ENCODE measurements at places on chromosomes 13 and 19. TPM values are rescaled to one million over a fixed set of nuclear protein-coding genes. Genes with fewer than 3 reads are reported as not detected.

DNA sequence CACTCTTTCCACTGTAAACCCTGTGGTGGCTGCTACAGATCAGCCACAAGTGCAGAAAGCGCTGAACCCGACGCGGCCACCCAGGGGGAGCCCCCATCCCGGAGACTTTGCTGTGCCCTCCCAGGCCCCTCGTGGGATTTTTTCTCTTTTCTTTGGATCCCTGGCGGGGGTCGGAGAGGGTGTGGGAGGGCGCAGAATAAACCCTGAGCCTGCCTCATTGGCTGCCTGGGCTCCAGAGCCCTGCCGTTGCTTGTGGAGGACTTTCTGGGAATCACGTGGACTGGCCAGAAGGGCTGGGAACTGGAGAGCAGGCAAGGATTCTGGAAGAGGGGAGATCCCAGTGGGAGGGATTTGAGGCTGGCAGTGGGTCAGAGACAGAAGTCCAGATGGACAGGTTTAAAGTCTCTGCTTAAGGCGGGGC, 24.9 kb downstream of the GADD45B start:
- DNase-seq: no peak
- H3K36me3 ChIP-seq: no peaks in the 10 kb centered on the region
- H3K4me3 ChIP-seq: no peak overlapping the region

FAM216B gene
- total RNA-seq: 0.05 TPM

GRCh38 chr13:24269821-24270220, 39.6 kb upstream of the C1QTNF9 start:
- H3K4me1 ChIP-seq: no peaks in the 10 kb centered on the region
- H3K27me3 ChIP-seq: no peaks in the 10 kb centered on the region
- no peak overlapping the region for H3K4me3 ChIP-seq
- no peaks in the 10 kb centered on the region for H3K36me3 ChIP-seq

GRCh38 chr13:36905944-36906343, 14.1 kb downstream of the SMAD9 start:
- no peak overlapping the region for H3K27ac ChIP-seq
- H3K36me3 ChIP-seq: no peaks in the 10 kb centered on the region
- no peak for DNase-seq
- H3K4me3 ChIP-seq: no peak overlapping the region

- no peaks in the 10 kb centered on the region for H3K27me3 ChIP-seq
- H3K36me3 ChIP-seq: no peaks in the 10 kb centered on the region
- H3K4me1 ChIP-seq: no peaks in the 10 kb centered on the region
- no peak overlapping the region for H3K4me3 ChIP-seq
- DNase-seq: no peak
These were observed 837.0 kb downstream of the SLITRK6 start for GRCh38 chr13:84962141-84962750.

DNA sequence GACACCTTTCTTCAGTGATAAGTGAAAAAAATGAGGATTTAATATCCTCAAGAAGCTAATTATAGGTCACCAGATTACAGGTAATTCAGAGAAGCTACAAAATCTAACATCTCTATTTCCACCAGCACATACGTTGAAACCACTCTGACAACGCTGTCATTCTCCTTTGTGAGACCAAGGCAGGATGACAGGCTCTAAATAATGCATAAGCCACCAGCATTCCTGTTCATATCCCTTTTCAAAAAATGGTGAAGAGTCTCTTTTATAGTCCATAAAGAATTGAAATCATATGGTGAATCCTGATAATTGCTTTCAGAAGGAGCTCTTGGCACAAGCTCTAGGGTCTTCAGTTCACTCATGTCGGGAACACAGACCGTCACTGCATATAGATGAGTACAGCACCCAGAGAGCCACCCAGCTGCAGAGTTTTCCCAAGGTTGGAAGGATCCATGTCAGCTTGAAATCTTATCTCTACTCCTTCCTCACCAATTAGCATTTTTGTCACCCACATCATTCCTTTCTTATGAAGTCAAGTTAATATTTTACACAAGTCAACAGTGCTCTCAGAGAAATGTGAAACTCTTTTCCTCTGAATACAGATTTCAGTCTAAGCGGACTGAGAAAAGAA, 431.4 kb downstream of the TBC1D4 start:
- H3K27me3 ChIP-seq: no peaks in the 10 kb centered on the region
- no peak overlapping the region for H3K27ac ChIP-seq
- no peaks in the 10 kb centered on the region for H3K4me1 ChIP-seq
- H3K4me3 ChIP-seq: no peak overlapping the region
- no peaks in the 10 kb centered on the region for H3K36me3 ChIP-seq

PDX1 gene
- 3.4 TPM for total RNA-seq

GRCh38 chr19:53308339-53308811, 25.2 kb upstream of the ZNF845 start:
- H3K27me3 ChIP-seq: 0 out of 2 replicates have a peak, but pooled peaks cover 3% of the 10 kb centered on the region
- peaks cover 4% of the 10 kb centered on the region for H3K4me1 ChIP-seq
- DNase-seq: no peak
- H3K27ac ChIP-seq: no peak overlapping the region

KBTBD7 gene
- total RNA-seq: 5.5 TPM

DNA sequence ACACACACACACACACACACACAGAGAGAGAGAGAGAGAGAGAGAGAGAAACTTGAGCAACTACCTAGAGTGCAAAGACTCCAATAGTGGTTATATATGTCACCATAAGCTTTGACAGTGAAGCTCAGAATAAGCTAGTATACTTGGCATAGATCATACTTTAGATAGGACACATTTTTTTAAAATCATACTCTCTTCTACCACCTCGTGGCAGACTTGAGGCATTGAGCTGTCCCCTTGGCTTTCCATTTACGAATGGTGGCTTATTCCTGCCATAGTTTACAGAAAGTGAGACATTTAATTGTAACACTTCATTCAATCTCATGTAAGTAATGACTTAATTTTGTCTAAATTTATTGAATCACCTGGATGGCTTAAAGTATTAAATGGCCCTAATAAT, 108.2 kb downstream of the EDNRB start:
- DNase-seq: no peak
- H3K36me3 ChIP-seq: no peaks in the 10 kb centered on the region
- H3K4me3 ChIP-seq: no peak overlapping the region
- no peaks in the 10 kb centered on the region for H3K4me1 ChIP-seq
- no peaks in the 10 kb centered on the region for H3K27me3 ChIP-seq

GRCh38 chr19:52226652-52227051, 36.8 kb downstream of the PPP2R1A start:
- DNase-seq: no peak
- no peak overlapping the region for H3K27ac ChIP-seq
- H3K4me1 ChIP-seq: no peaks in the 10 kb centered on the region
- H3K36me3 ChIP-seq: peaks cover 3% of the 10 kb centered on the region

GRCh38 chr19:44744871-44745332, 3.6 kb upstream of the BCL3 start:
- peak overlapping the region; percentile 92 for H3K27ac ChIP-seq
- no peak overlapping the region for H3K4me3 ChIP-seq
- H3K4me1 ChIP-seq: peaks cover 45% of the 10 kb centered on the region
- no peaks in the 10 kb centered on the region for H3K27me3 ChIP-seq

- H3K27ac ChIP-seq: no peak overlapping the region
- H3K36me3 ChIP-seq: no peaks in the 10 kb centered on the region
- H3K4me1 ChIP-seq: no peaks in the 10 kb centered on the region
These were observed 338.6 kb downstream of the FGF9 start for GRCh38 chr13:22009500-22009899.

MEDAG gene
- 0.67 TPM for total RNA-seq

GRCh38 chr19:31513841-31514240, 164.6 kb upstream of the TSHZ3 start:
- no peak overlapping the region for H3K4me3 ChIP-seq
- no peaks in the 10 kb centered on the region for H3K4me1 ChIP-seq
- no peaks in the 10 kb centered on the region for H3K36me3 ChIP-seq
- no peak for DNase-seq
- no peak overlapping the region for H3K27ac ChIP-seq

RFXANK gene
- 92.3 TPM for total RNA-seq

DNA sequence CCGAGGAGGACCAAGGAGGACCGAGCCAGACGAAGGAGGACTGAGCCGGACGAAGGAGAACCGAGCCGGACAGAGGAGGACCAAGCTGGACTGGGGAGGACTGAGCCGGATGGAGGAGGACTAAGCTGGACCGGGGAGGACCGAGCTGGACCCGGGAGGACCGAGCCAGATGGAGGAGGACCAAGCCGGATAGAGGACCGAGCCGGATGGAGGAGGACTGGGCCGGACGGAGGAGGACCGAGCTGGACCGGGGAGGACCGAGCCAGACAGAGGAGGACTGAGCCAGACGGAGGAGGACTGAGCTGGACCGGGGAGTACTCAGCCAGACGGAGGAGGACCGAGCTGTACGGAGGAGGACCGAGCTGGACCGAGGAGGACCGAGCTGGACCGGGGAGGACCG, 3.2 kb downstream of the PIP5K1C start:
- H3K27ac ChIP-seq: no peak overlapping the region
- H3K4me3 ChIP-seq: no peak overlapping the region
- H3K36me3 ChIP-seq: no peaks in the 10 kb centered on the region
- no peaks in the 10 kb centered on the region for H3K27me3 ChIP-seq
- DNase-seq: no peak

KCNC3 gene
- total RNA-seq: 10.8 TPM

DNA sequence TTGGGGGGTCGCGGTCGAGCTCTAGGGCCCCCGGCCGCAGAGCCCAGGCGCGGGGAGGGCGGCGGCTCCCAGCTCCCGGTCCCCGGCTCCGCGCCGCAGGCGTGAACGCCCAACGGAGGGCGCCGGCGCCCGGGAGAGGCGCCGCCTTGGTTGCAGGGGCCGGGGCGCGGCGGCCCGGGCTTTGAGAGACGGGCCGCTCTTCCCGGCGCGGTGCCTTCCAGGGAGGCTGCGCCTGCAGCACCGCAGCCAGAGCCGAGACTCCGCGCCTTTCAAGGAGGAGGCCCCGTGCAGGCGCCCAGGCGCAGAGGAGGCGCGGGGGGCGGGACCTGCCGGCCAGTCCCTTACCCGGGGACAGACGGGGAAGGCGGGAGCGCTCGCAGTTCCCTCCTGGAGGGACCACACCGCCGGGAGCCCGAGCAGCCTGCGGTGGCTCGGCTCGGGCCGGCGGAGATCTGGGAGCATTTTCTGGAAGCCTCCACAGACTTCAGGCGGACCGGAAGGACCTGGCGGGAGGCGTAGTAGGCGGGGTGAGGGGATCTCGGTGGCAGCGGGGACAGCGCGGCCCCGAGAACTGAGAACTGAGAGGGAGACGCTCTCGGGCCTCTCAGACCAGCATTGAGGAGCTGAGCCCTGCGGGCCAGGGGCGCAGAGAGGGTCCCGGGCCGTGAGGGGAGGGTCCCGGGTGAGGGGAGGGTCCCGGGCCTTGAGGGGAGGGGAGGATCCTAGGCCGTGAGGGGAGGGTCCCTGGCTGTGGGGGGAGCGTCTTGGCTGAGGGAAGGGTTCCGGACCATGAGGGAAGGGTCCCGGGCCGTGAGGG, 25.5 kb upstream of the MCF2L start:
- H3K27ac ChIP-seq: no peak overlapping the region
- no peaks in the 10 kb centered on the region for H3K4me1 ChIP-seq
- no peaks in the 10 kb centered on the region for H3K27me3 ChIP-seq
- H3K36me3 ChIP-seq: no peaks in the 10 kb centered on the region
- H3K4me3 ChIP-seq: peak overlapping the region; percentile 46

DNA sequence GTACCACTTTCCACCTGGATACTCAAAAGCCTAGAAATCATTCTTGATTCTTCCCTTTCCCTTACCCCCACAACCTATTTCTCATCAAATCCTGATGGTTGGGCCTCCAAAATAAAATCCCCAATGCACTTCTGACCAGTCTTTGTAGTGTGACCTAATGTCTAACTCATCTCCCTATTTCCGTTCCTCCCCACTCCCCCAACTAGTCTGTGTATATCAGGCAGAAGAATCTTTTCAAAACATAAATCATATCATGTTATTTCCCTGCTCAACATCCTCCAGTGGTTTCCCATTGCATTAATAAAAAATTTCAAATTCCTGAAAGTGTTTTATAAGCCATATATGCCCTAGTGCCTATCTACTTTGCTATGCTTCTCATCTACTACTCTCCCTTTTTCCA, 17.7 kb downstream of the CCDC122 start:
- no peaks in the 10 kb centered on the region for H3K27me3 ChIP-seq
- no peaks in the 10 kb centered on the region for H3K36me3 ChIP-seq
- no peak overlapping the region for H3K4me3 ChIP-seq
- no peak overlapping the region for H3K27ac ChIP-seq
- DNase-seq: no peak
- H3K4me1 ChIP-seq: no peaks in the 10 kb centered on the region

C19orf47 gene
- 29.0 TPM for total RNA-seq

CERS4 gene
- 11.6 TPM for total RNA-seq

DNA sequence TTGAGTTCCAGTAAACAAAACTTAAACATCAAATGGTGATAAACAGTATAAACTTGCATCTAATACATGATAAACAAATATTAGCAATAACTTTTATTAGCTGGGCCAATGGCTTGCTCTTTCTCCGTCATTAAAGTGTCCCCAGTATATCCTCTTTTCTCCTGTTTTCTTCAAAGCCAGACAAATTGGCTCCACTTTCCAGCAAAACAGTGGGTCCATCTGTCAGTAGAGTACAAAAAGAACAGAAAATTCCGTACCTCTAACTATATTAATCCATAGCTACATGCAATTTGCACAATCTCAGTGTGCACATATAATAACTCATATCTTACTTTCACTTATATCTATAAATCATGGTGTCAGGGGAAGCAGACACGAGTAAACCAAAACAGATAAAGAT, 678.0 kb upstream of the SPRY2 start:
- H3K4me1 ChIP-seq: no peaks in the 10 kb centered on the region
- H3K27me3 ChIP-seq: no peaks in the 10 kb centered on the region
- H3K4me3 ChIP-seq: no peak overlapping the region
- no peak overlapping the region for H3K27ac ChIP-seq
- H3K36me3 ChIP-seq: no peaks in the 10 kb centered on the region
- no peak for DNase-seq

- DNase-seq: no peak
- H3K4me1 ChIP-seq: no peaks in the 10 kb centered on the region
- no peaks in the 10 kb centered on the region for H3K27me3 ChIP-seq
- H3K4me3 ChIP-seq: no peak overlapping the region
These were observed 2.6 kb downstream of the ERICH4 start for GRCh38 chr19:41445575-41445974.

CEACAM3 gene
- total RNA-seq: not detected

DNA sequence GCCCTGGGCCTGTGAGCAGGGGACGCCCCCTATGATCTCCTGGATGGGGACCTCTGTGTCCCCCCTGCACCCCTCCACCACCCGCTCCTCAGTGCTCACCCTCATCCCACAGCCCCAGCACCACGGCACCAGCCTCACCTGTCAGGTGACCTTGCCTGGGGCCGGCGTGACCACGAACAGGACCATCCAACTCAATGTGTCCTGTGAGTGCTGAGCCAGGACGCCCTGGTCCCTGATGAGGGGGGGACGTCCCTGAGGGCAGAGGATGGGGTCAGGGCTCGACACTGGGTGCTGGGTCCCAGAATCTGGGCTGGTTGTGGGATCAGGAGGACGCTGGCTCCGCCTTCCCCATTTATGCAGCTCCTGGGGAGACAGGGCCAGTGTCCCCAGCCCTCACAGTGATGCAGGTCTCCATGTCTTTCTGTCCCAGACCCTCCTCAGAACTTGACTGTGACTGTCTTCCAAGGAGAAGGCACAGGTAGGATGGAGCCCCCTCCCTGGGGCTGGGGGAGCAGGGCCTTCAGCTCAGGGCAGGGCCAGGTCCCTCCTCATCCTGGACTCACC, 2.5 kb downstream of the SIGLEC7 start:
- H3K4me1 ChIP-seq: no peaks in the 10 kb centered on the region
- no peaks in the 10 kb centered on the region for H3K27me3 ChIP-seq
- H3K27ac ChIP-seq: no peak overlapping the region
- H3K36me3 ChIP-seq: no peaks in the 10 kb centered on the region

Data from Panc1 (cell line).